Upper lobe of left lung (tissue), 6 donors: ENCODE measurements at places on chromosomes 5 and 9.

GRCh38 chr9:682633-683508, 158.6 kb upstream of the DMRT1 start:
- no peaks in the 10 kb centered on the region for H3K36me3 ChIP-seq
- peak overlapping the region; percentile 9 for H3K27ac ChIP-seq
- H3K4me3 ChIP-seq, result no peak overlapping the region
- no peak for DNase-seq

DNA sequence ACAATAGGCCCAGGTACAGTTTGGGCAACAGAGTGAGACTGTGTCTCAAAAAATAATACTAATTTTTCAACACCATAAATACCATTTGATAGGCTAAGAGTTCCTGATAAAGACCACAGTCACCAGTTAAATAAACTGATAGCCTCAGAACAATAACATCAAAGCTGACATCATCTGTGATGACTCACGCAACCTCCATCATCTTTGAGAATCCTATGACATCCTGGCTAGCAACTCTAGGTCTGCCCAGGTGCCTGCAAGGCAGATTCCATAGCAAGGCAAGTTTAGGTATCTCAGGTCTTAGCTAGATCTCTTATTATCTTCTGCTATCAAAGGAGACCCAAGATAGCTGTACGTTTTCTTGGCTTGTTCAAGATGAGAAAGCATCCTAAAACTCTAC, 30.5 kb upstream of the UBAP2 start:
- no peaks in the 10 kb centered on the region for H3K27me3 ChIP-seq
- no peak overlapping the region for H3K4me3 ChIP-seq
- no peak for DNase-seq
- no peaks in the 10 kb centered on the region for H3K36me3 ChIP-seq
- H3K27ac ChIP-seq, result no peak overlapping the region

DNA sequence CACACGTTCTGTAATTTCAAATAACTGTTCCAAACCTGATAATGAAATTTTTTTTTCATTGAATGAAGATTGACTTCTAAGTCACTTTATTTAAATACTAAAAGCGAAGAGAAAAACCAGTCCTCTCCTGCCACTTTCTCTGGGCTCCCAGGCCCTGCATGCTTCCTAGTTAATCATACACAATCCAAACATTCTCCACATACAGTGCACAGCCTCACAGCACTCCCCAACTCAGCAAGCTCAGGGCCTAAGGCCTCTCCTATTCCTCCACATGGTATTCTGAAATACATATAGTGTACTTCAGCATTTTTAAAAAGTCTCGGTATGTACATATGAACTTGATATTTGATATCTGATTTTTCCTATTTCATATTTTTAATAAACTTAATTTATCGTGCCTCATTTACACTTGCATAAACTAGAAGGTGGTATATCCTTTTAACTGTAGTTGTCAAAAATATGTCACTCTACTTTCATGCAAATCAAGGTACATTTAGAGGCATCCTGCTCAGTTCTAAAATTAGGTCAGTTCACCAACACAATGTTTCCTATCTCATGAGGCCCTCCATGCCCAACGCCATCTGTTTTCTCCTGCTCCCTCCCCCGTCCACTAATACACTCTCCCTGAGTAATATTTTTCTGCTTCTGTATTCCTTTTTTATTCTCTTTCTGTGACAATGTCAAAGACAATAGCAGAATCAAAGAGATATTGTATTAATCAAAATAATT, 206.7 kb downstream of the ARRDC3 start:
- no peak overlapping the region for H3K27ac ChIP-seq
- no peak overlapping the region for H3K4me3 ChIP-seq
- H3K4me1 ChIP-seq, result no peaks in the 10 kb centered on the region
- no peak for DNase-seq
- no peaks in the 10 kb centered on the region for H3K27me3 ChIP-seq

DNA sequence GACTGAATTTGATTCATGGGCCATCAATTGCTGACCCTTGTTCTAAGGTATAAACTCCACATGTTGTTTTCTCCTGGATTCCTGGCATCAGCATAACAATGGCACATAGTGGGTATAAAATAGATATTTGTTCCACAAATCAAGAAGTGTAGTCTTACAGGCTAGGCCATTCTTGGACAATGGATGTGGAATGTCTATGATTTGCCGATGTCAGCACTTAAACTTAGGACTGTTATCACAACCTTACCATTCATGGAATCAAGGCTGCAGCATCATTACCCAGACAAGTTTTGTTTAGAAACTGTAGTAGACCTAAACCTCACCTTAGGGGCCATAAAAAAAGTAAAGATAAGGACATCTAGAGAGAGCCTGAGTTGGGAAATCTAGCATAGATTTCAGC, 680.0 kb downstream of the BRINP1 start:
- H3K4me1 ChIP-seq, result no peaks in the 10 kb centered on the region
- no peak overlapping the region for H3K4me3 ChIP-seq
- DNase-seq, result no peak
- H3K27me3 ChIP-seq, result no peaks in the 10 kb centered on the region
- no peaks in the 10 kb centered on the region for H3K36me3 ChIP-seq

DNA sequence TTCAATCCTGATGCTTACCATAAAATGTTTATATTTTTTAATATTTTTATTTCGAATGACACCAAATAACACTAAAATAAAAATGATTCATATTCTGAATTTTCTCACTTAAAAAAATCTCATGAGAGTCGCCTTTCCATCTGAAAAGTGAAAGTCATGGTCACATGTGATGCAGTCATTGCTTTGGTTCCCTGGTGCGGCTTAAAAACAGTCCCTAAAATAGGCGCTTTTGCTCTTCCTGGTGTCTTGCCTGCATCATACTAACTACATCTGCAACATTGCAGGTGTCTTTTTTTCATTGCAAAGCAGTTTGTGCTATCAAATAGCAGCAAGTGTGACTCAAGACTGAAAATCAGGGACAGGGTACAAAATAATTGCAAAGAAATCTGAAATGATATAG, 185.2 kb upstream of the NREP start:
- no peak for DNase-seq
- no peak overlapping the region for H3K4me3 ChIP-seq
- no peak overlapping the region for H3K27ac ChIP-seq
- no peaks in the 10 kb centered on the region for H3K4me1 ChIP-seq
- no peaks in the 10 kb centered on the region for H3K36me3 ChIP-seq
- no peaks in the 10 kb centered on the region for H3K27me3 ChIP-seq

- no peak overlapping the region for H3K4me3 ChIP-seq
- H3K4me1 ChIP-seq, result no peaks in the 10 kb centered on the region
- DNase-seq, result no peak
- no peaks in the 10 kb centered on the region for H3K27me3 ChIP-seq
- no peaks in the 10 kb centered on the region for H3K36me3 ChIP-seq
These were observed 1375.0 kb upstream of the NUDT12 start for GRCh38 chr5:104937598-104937997.

GRCh38 chr5:137621306-137621705, 114.6 kb downstream of the KLHL3 start:
- H3K4me3 ChIP-seq, result no peak overlapping the region
- H3K4me1 ChIP-seq, result peaks cover 6% of the 10 kb centered on the region
- no peaks in the 10 kb centered on the region for H3K36me3 ChIP-seq
- DNase-seq, result no peak
- H3K27me3 ChIP-seq, result no peaks in the 10 kb centered on the region

DNA sequence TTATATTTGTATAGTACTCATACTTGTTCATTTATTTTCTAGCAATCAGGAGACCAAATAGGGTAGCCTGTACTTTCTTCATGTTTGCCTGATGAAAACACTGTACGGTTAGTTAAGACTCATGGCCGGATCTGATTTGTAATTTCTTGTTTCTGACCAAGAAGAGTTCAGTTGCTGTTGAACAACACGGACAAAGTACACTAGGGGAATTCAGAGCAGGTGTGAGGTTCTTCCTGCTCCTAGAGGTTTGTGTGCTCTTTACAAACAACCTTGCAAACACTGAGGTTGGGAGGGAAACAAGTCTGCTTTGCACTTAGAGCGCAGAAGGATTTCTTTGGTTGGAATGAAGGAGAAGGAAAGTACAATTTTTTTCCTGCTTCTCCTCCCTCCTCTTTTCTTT, 69.7 kb downstream of the TRIO start:
- H3K4me1 ChIP-seq, result peaks cover 31% of the 10 kb centered on the region
- DNase-seq, result no peak

- H3K4me3 ChIP-seq, result no peak overlapping the region
- no peak overlapping the region for H3K27ac ChIP-seq
- no peaks in the 10 kb centered on the region for H3K4me1 ChIP-seq
- H3K36me3 ChIP-seq, result no peaks in the 10 kb centered on the region
- H3K27me3 ChIP-seq, result no peaks in the 10 kb centered on the region
These were observed 219.0 kb upstream of the CDH12 start for GRCh38 chr5:23072179-23072578.
